ENCODE measurements at places on chromosomes 12 and 14.

GRCh38 chr14:78104160-78104559 lies 66.0 kb upstream of the NRXN3 start:
- DNase-seq, result no peak

- DNase-seq, result no peak
Observed at GRCh38 chr12:53941750-53942149, 3.1 kb downstream of the HOXC13 start.

GRCh38 chr14:55265197-55265596 lies 6.0 kb upstream of the FBXO34 start:
- no peak for DNase-seq

- DNase-seq, result no peak
Observed at GRCh38 chr12:57044889-57045288, 5.0 kb downstream of the MYO1A start.

DNA sequence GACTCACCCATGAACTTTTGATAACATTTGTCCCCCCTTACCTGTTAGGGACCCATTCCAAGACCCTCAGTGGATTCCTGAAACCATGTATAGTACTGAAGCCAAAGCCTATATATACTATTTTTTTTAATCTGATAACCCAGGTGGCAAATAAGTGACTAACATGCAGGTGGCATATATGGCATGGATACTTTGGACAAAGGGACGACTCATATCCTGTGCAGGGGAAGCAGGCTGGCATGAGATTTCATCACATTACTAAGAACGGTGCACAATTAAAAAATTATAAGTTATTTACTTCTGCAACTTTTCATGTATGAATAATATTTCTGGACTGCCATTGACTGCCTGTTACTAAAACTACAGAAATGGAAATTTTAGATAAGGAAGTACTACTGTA lies 880.1 kb upstream of the FBXO33 start:
- no peak for DNase-seq

DNA sequence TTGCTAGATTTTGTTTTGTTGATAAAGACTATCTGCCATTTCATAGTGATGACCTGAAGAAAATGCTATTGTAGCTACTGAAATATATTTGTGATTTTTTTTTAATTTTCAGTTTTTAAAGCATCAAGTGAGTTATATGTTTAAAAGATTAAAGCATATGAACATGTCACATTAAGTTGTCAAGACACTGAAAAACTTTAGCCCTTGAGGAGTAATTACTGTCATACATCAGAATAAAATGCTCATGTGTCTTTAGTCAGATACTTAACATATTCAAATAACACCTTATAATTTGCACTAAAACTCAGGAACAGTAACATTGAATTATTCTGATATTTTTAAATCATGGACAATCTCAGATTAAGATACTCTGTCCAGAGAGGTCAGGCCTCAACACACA lies 108.1 kb upstream of the ATXN7L3B start:
- DNase-seq, result no peak

DNA sequence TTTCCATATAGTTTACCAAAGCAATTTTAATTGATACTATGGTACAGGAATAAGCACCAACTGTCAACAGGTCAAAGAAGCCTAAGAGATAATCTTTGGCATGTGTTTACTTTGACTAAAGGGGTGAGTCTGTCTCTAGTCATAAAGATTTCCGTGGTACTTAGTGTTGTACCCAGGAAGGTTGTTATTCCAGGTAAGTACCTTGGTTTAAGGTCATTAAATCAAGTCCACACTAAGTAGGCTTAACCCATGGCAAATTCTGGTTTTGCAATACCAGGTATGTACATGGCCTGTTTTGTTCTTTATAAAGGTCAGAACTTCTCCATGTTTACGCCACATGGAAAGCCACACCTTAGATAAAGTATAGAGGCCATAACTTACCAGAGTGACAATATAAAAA lies 10.0 kb downstream of the MAX start:
- DNase-seq, result no peak

- DNase-seq, result no peak
Observed at GRCh38 chr12:70722584-70723343, 85.5 kb upstream of the PTPRB start.

DNA sequence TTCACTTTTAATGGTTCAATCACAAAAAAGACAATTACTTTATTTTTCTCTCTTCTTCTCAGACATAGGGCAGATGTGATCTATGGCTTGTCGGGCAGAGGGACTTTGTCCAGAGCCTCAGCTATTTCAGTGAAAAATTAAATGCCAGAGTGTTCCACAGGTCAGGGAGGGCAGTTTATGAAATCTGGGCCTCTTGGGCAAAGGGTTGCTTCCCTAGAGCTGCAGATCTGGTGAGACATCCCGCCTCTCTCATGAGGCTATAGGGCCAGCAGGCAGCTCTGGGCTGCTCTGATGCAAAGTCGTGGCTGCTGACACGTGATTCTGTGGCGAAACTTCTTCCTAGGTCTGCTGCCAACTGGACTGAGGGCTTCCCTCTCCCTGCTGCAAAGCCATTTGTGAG lies 6.0 kb downstream of the CLMN start:
- DNase-seq, result no peak

DNA sequence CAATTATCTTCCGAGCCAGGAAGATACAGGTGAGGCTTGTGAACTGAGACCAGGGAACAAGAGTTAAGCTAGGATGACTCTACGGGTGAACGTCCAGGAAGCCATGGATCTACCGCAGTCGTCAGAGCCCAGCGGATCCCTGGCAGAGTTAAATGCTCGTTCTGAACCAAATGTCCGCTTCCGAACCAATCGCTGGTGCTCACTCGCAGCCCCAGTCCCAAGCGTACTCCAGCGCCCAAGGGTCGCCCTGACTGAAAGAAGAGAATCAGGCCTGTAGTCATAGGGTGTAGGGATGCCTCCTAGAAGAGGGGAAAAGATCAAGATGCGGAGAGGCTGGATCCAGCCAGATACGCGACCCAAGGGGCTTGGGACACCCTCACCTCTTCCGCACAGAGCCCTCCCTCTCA lies 283 bp downstream of the VIPAS39 start:
- no peak for DNase-seq

- no peak for DNase-seq
Observed at GRCh38 chr14:31492759-31493498, 5.1 kb upstream of the GPR33 start.

Measured in cerebellar nuclear complex (tissue), 1 donor.